Hepatic stellate cell (primary cell): ENCODE measurements at places on chromosomes 7 and 10.

DNA sequence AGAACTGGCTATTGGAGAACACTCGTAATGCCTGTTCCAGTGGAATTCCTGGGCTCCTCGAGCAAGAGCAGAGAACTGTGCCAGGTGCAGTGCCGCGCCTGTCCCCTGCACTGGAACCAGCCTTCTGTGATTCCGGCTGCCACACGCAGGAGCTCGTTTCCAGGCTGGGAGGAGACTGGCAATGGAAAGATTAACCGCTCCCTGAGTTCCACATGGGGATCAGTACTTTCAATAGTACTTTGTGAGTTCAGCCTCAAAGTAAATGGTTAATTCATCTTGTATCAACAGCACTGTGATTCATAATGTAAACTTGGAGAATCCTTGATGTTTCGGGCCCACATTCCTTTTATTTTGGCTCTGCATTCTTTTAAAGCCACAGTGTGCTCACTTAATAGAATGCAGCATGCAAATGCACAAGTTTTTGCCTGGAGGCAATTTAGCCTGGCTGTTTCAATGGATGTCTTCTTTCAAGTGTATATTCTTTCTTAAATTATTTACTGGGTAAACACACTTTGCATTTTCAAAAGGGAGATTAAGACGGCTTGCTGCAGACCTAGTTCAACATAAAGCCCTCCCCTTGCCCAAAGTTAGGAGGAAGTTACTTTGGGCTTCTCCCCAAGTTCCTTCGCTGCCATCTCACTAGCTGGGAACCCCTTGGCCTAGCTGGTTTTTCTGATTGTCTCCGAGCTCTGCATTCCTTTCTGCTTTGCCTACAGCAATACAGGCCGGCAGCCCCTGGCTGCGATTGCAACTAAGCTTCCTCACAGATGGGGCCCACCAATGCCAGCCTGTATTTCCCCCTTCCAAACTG, 138.1 kb upstream of the TCF7L2 start:
- peak; percentile 94 for DNase-seq

GRCh38 chr7:128041203-128041602, 10.0 kb upstream of the LRRC4 start:
- no peak for DNase-seq

DNA sequence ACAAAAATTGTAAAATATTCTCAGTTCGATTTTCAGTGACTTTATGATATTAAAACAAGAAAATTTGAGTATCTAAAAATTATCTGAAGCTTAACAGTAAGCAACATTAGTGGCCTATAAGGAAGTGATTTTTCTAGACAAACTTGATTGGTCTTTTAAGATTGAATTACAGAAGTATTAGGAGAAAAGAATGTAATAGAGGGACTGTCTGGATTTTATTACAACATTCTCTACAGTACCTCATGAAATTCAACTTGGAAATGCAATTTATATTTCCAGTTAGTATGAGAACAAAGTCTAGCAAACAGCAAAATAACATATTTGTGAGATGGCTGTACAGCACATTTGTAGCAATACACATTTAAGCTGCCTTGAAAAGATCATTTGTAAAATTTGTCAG, 18.8 kb downstream of the REEP3 start:
- DNase-seq = no peak

GRCh38 chr7:146922782-146923181, 806.2 kb downstream of the CNTNAP2 start:
- DNase-seq = no peak

DNA sequence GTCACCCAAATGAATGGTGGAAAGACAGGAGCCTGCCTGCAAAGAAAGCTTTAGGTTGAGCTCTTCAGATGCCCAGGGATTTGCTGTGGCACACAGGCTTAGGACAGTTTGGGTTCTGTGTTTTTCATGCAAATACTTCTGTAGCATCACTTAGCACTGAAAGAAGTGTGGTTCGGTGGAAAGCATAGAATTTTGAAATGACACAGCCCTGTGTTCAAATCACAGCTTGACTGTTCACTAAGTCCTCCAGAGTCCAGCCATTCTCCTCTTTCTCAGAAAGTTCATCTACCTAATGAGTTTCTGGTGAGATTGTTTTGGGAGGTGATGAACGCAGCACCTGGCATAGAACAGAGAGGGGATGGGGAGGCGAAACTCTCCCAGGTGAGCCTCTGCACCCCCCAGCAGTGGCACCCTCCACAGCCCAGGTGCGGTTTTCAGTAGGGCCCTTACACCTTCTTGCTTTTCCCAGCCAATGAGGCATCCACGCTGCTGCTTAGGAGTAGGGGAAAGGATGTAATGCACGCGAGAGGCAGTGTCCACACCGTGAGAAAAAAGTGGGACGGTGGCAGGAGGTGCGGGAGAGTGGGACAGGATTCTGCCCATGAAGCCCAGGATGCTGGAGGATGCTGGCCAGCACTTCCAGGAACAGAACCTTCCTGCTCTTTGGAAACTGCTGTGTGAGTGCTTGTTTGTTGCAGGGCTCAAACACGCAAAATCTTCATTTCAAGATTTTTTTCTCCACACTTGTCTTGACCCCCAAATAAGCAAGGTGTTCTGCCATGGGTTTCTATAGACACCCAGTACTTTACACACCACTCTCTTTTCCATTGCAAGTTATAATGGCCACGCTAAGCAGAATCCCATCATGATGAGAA, 11.6 kb downstream of the EN2 start:
- DNase-seq = no peak

GRCh38 chr7:27434756-27435400, 192.3 kb downstream of the EVX1 start:
- DNase-seq = no peak

- no peak for DNase-seq
These were observed 91.5 kb downstream of the FOXL3 start for GRCh38 chr7:381211-382042.

DNA sequence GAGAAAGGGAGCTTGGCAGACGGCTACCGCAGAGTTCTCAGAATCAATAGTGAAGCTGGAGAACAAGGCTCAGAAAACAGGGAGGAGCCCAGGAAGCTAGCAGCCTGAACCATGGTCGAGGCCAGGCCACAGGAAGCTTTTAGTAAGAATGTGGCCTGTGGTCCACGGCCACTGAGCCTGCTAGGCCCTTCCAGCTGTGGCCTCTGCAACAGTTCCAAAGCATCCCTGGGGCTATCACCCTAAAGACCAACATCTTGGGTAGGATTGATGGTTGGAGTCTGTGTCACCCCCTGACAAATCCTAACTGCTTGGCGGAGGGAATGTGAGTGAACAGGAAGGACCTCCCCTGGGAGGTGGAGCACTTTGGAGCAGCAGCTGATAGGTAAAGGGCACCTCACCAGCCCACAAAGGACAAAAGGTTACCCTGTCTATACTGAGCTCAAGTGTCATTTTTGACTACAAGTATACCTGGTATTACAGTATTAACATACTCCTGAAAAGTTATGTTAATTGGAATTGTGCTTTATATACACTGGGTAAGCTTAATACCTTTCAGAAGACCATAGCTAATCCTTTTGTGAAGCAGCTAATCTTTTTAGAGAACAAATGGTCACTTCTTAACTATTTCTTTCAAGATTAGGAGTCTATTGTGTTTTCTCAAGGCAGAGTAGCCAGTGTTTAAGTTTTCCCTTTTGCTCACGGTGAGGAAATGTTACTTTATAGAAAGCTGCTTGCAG, 18.7 kb downstream of the PTPRE start:
- DNase-seq = no peak

- DNase-seq = no peak
These were observed 3.1 kb upstream of the MRC1 start for GRCh38 chr10:17805921-17806577.

DNA sequence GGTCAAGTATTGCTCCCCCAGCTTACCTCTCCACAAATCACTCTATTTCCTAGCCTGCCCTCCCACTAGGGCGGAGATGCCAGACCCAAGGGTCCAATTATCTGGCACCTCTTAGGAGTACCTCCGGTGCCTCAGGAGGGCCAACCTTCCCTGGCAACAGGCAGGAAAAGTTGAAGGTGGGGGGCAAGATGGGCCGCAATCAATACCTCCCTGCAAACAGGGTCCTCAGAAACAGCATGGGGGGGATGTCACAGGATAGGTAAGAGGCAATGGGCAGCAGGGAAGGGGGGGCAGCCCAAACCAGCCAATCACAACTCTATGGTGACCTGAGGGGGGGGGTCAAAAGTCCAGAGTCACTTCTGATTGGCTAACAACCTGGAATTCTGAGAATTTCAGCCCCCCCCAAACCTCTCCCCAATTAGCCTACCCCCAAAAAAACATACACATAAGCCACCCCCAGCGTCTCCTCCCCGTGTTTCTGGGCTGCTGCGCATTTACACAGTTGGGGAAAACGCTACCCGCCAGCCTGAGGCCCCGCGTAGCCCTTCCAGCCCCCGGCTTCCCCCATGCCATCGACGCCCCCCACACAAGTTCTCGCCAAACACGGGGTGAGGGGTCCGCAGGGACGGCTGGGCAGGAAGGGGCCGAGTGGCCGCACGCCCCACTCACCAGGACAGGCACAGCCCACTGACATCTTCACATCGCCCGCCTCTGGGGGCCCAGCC, 589 bp downstream of the LDB1 start:
- peak; percentile 92 for DNase-seq

DNA sequence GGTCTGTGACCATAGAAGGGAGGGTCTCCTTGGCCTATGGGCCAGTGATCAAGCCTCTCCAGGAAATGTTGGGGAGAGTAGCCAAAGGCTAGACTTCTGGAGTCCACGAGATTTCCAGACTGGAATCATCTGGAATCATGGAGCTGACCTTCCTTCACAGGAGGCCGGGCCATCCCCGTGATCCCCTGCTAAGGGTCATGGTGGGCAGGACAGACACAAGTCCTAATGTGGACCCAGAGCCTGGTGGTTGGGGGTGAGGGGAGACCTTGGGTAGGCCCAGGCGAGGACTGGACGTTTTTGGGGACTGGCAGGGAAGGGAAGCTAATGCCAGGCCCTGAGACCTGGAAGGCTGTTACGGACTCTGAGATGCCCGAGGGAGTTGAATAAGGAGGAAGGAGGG, 9.8 kb upstream of the GRID1 start:
- no peak for DNase-seq

GRCh38 chr7:18656362-18656761, 160.8 kb downstream of the HDAC9 start:
- no peak for DNase-seq
